Stimulated activated CD4-positive, alpha-beta T cell treated with anti-CD3 and anti-CD28 coated beads, Interleukin-1b, Interleukin-23, amount 100 ng/mL, for 1 hour (primary cell): ENCODE measurements at places on chromosomes 13 and 19.

DNA sequence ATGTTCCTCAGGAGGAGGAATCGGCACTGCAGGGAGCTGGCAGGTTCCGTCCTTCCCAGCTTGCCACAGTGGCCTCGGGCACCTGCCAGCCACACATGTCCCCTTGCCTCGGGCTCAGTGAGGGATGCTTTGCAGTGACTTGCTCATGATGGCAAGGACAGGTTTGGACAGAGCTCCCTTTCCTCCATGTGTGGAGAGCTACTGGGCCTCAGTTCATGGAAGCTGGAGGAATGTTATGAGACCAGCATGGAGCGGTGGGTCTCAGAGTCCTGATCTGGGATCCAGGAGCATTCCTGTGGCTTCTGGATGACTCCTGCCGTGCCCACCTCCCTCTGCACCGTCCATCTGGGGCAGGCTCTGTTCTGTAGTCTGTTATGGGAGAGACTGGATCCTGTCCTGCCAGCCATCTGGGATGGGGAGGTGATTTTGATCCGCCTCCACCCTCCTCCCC, 59.2 kb downstream of the SIPA1L3 start:
- no peak for DNase-seq

- no peak for DNase-seq
These were observed 31.3 kb upstream of the LSM14A start for GRCh38 chr19:34141025-34141424.

GRCh38 chr13:90201676-90202460, 1145.6 kb upstream of the MIR17HG start:
- no peak for DNase-seq

GRCh38 chr13:92602560-92602959, 624.0 kb upstream of the GPC6 start:
- DNase-seq = no peak

DNA sequence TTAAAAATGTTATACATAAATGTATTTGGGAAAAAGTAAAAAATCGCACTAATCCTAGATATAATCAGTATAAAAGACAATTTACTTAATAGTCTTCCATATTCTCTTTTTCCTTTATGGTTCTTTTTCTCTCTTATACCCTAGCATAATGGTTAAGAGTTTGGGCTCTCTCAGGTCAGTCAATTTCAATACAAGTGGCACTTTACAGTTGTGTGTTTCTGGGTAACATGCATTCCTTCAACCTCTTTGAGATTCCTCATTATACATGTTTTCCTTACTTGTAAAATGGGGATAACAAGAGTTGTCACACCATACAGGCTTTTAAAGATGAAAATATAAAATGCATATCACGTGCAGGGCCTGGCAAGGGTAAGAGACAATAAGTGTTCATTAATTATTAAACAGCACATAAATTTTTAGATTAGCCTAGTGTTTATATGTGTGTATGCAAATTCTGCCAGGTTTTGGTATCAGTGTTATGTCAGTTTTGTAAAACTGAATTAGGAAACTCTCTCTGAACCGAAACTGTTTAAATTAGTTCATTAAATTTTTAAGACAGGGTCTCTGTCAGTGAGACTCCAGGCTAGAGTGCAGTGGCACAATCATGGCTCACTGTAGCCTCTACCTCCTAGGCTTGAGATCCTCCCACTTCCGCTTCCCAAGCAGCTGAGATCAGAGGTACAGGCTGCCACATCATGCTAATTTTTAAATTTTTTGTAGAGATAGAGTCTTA, 49.8 kb downstream of the ELF1 start:
- DNase-seq = no peak

GRCh38 chr19:29409076-29409862, 116.5 kb upstream of the VSTM2B start:
- no peak for DNase-seq

DNA sequence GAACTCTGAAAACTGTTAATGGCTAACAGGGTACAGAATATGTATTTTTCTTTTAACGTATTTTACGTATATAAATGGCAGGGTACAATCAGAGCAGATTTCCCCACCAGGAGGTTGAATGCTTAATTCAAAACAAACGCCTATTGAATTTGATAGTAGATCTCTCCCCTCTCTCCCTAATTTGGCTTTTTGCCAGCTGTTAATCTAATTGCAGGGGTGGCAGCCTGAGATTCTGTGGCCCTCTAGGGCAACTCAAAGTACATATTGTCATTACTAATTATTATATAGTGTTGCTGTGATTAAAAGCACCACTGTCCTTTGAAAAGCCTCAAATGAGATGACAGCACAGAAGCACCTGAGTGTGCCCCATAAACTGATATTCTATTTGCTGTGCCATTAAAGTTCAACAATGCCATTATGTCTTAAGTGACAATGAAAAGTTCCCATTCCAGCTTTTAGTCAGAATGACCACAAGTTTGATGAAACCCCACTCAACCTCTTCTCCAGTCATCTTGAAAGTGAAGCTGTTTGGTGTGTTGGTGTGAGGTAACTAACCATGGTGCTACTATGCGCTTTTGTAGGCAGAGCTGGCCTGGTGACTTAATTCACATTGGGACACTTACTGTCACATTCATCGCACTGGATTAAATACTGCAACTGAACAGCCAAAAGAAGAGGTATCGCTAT, 351.4 kb downstream of the KCNRG start:
- DNase-seq = no peak

GRCh38 chr13:111090169-111090568, 24.9 kb upstream of the ARHGEF7 start:
- no peak for DNase-seq

- DNase-seq = no peak
These were observed 708 bp upstream of the ERCC1 start for GRCh38 chr19:45424191-45425058.

- DNase-seq = no peak
These were observed 562.5 kb downstream of the EFNB2 start for GRCh38 chr13:105972811-105973590.

DNA sequence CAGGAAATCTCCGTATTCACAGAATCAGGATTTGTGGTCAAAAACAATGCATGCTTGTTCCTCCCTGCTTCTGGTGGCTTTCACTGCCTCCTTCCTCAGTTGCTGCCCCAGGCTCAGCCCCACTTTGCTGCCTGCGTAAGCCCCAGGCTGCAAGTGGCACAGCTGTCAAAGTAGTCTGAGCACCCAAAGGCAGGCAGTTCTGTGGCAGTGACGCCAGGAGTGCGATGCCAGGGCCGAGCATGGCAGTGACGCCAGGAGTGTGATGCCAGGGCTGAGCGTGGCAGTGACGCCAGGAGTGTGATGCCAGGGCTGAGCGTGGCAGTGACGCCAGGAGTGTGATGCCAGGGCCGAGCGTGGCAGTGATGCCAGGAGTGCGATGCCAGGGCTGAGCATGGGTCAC, 77.3 kb upstream of the GPR183 start:
- DNase-seq = no peak

- no peak for DNase-seq
These were observed 26.5 kb downstream of the GPR18 start for GRCh38 chr13:99231721-99232120.

- DNase-seq = no peak
These were observed 2.2 kb downstream of the RPS11 start for GRCh38 chr19:49498475-49498874.

GRCh38 chr13:110137680-110138009, 169.3 kb downstream of the COL4A1 start:
- DNase-seq = no peak

- no peak for DNase-seq
These were observed 4.2 kb upstream of the RPS11 start for GRCh38 chr19:49491804-49492572.
